Tongue (tissue), 3 donors: ENCODE measurements at places on chromosomes 16 and 17. TPM values are rescaled to one million over a fixed set of nuclear protein-coding genes. Genes with fewer than 3 reads are reported as not detected.

HS3ST3B1 gene
- total RNA-seq = 2.3 TPM

CLEC3A gene
- total RNA-seq = not detected

ZNF821 gene
- 6.6 TPM for total RNA-seq

OR1E1 gene
- not detected for total RNA-seq

PRAC2 gene
- not detected for total RNA-seq

SEC14L5 gene
- total RNA-seq = 3.1 TPM

KIF18B gene
- total RNA-seq = 3.6 TPM

POLR3K gene
- 4.5 TPM for total RNA-seq

SLC5A10 gene
- not detected for total RNA-seq

C17orf67 gene
- total RNA-seq = 1.0 TPM

ALOX12B gene
- 0.72 TPM for total RNA-seq

ICAM2 gene
- total RNA-seq = 49.1 TPM

TAC4 gene
- total RNA-seq = not detected

GNPTG gene
- total RNA-seq = 31.7 TPM

CCL4L2 gene
- total RNA-seq = 3.7 TPM

KRTAP2-4 gene
- total RNA-seq = not detected

UQCRC2 gene
- total RNA-seq = 483 TPM

ITGAL gene
- total RNA-seq = 3.7 TPM

TBC1D3C gene
- not detected for total RNA-seq

TBC1D3K gene
- not detected for total RNA-seq

LYRM9 gene
- 26.5 TPM for total RNA-seq

MEIOC gene
- total RNA-seq = not detected

SDR42E1 gene
- total RNA-seq = 7.9 TPM

SGCA gene
- total RNA-seq = 148 TPM

PYDC1 gene
- not detected for total RNA-seq

SDR42E2 gene
- total RNA-seq = not detected

FKBP10 gene
- 84.5 TPM for total RNA-seq

RSPRY1 gene
- total RNA-seq = 49.9 TPM

GLIS2 gene
- total RNA-seq = 6.8 TPM

JPH3 gene
- 0.10 TPM for total RNA-seq

MT1G gene
- total RNA-seq = not detected

GAST gene
- total RNA-seq = not detected

ALOX12 gene
- total RNA-seq = 12.2 TPM

PPL gene
- total RNA-seq = 105 TPM

TM4SF5 gene
- total RNA-seq = not detected

PRM1 gene
- not detected for total RNA-seq
